AG04450 (cell line): ENCODE measurements at places on chromosomes 3 and 15.

- no peak for DNase-seq
Observed at GRCh38 chr3:115859002-115859807, 235.9 kb downstream of the GAP43 start.

- DNase-seq: no peak
Observed at GRCh38 chr3:10321630-10322351, 879 bp upstream of the SEC13 start.

GRCh38 chr3:142940472-142940871 is 23.0 kb downstream of the PAQR9 start:
- no peak for DNase-seq

- no peak for DNase-seq
Observed at GRCh38 chr15:50046867-50047266, 72.2 kb downstream of the ATP8B4 start.

GRCh38 chr15:93360318-93360717 is 271.3 kb upstream of the RGMA start:
- DNase-seq: no peak

DNA sequence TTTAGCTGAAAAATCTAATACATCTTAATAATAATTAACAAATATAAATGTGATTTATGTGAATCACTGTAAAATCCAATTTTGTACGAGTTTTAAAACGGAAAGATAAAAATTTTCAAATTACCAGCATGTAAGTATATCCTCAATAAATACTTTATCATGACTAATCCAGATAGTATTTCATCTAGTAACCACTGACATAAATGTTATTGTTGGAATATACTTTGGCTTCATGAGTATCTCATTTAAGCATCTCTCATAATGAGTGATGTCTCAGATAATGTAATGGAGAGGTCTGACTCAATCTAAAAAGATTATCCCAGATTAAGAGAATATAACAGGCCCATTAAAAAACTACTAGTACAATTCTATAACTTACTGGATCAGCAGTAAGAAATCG is 216.3 kb downstream of the STAG1 start:
- DNase-seq: no peak

GRCh38 chr15:80434926-80435720 is 30.9 kb downstream of the ARNT2 start:
- no peak for DNase-seq

- DNase-seq: no peak
Observed at GRCh38 chr3:54262541-54262940, 140.2 kb downstream of the CACNA2D3 start.

DNA sequence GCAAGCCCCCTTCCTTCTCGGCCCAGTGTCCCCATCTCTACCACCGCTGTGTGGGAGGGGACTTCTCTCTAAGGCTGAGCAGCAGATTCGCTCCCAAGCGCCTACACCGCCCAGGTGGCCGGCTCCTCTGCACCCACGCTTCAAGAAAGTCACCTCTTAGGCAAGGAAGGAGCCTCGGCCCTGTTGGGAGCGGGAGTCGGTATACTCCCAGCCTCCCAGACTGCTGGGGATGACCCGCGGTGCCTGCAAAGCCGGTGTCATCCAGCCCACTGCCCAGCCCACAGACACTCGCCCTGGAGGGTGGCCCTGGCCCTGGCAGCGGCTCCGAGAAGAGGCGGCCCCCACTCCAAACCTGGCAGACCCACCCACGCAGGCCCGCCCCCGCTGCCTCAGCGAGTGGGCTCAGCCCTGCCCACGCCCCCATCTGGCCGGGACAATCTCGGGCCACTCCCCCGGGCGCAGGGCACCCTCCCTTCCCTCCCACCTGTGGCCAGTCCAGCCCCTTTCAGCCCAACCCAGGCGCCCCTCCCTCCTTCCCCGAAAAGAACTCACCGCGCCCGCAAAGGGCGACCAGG is 396 bp downstream of the CHRNB4 start:
- DNase-seq: no peak
